ENCODE measurements at places on chromosomes 1 and 21.

GRCh38 chr1:234628089-234628488, 18.1 kb upstream of the IRF2BP2 start:
- DNase-seq: no peak

DNA sequence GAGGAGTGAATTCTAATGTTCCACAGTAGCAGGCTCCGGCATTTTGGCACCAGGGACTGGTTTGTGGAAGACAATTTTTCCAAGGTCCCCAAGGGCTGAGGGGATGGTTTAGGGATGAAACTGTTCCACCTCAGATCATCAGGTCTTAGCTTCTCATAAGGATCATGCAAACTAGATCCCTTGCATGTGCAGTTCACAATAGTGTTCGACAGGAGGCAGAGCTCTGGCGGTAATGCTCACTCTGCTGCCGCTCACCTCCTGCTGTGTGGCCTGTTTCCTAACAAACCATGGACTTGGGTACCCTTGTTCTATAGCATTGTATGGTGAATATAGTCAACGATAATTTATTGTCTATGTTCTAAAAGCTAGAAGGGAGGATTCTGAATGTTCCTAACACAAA, 16.6 kb downstream of the CRNN start:
- DNase-seq: no peak

GRCh38 chr1:74775735-74776134, 42.8 kb downstream of the TYW3 start:
- no peak for DNase-seq

DNA sequence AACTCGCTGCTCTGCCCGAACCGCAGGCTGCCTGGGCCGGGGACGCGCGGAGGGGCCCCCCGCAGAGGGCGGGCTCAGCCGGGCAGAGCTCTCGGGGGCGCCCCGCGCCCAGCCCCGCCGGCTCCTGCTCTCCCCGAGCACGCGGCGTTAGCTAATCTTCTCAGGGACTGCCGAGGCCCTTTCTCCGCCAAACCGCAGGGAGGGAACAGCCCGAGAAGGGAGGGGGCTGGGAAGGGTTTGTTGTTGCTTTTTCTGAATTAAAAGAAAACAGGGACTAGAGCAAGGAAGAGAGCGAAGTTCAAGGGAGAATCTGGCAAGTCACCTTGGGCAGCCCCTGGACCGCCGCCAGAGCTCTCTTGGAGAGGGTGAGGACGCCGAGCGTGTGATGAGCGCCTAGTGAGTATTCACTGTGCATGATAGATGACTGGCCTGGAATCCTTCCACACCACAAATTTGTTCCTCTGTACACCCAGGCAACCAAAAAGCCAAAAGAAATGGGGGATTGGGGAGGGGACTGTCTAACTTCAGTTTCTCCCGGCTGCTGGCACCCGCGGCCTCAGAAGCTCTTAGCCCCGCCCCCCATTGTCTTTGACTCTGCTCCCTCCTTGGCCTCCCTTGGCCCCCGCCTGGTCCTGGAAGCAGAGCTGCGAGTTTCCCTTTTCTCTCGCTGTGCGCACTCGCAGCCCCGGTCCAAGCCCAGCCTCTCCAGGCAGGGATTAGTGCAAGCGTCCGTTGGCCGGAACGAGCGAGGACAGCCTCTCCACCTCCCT, 19.7 kb upstream of the LMX1A start:
- peak; percentile 16 for DNase-seq

- no peak for DNase-seq
These were observed 17.1 kb downstream of the ZNF281 start for GRCh38 chr1:200392625-200393185.

- DNase-seq: peak; percentile 85
These were observed 11.4 kb downstream of the EDEM3 start for GRCh38 chr1:184743062-184743756.

DNA sequence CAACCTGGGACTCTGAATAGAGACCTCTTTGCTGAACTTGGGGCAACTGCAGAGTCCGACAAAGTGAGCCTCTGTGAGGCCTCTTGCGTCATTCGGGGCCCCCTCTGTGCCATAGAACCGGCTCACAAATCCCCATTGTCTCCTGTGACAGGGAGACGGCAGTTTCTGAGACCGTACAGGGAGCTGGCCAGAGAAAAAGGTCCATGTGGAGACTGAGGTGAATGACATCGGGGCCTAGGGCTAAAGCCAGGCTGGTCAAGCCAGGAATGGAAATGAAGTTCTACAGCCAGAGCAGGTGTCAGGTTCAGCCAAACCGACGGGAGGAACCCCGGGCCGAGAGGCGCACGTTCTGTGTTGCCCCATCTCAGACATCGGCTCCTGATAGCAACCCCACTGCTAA, 37.1 kb upstream of the TRIM67 start:
- no peak for DNase-seq

Measured in naive thymus-derived CD4-positive, alpha-beta T cell (primary cell).